ENCODE measurements at places on chromosomes 13 and 19. TPM values are rescaled to one million over a fixed set of nuclear protein-coding genes. Genes with fewer than 3 reads are reported as not detected.

The RASGRP4 gene
- 4.6 TPM for total RNA-seq

DNA sequence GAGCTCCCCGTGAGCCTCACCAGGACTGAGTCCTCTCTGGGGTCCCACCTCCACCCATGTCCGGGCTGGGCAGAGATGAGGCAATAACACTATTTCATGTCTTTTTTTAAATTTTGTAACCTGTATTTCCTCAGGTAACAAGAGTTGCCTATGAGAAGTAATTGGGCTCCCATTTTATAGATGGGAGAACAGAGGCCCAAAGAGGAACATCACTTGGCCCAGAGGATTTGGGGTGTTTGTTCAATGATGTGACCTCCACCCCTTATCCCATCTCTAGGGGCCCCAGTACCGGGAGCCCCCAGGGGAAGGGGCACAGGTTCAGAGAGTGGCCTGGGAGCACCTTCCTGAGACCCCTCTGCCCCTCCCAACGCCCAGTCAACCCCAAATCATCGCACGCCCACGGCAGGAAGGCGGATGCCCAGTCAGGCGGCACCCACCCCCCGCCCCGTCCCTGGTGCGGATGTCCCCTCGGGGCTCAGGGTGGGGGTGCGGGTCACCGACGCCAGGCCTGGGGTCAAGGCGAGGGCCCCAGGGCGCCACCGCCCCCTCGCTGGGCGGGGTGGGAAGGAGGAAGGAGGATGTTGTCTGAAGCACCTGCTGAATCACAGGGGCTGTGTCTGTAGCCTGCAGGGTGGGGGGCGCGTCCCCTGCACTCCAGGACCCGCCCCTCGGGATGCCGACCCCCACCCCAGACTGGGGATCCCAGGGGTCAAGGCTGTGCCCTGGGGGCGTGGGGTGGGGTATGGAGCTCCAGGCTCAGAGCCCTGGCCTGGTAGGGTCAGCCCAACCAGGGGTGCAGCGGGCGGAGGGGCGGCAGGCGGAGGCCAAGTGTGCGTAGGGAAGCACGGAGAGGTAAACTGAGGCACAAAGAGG is 9.0 kb upstream of the CIRBP start:
- no peaks in the 10 kb centered on the region for H3K27me3 ChIP-seq
- no peak for DNase-seq
- H3K4me3 ChIP-seq: no peak overlapping the region
- H3K4me1 ChIP-seq: peaks cover 87% of the 10 kb centered on the region
- H3K27ac ChIP-seq: peak overlapping the region; percentile 98

GRCh38 chr13:36915106-36915505 is 4.9 kb downstream of the SMAD9 start:
- no peak overlapping the region for H3K4me3 ChIP-seq
- H3K27ac ChIP-seq: no peak overlapping the region
- peaks cover 10% of the 10 kb centered on the region for H3K4me1 ChIP-seq
- H3K36me3 ChIP-seq: no peaks in the 10 kb centered on the region
- no peak for DNase-seq

DNA sequence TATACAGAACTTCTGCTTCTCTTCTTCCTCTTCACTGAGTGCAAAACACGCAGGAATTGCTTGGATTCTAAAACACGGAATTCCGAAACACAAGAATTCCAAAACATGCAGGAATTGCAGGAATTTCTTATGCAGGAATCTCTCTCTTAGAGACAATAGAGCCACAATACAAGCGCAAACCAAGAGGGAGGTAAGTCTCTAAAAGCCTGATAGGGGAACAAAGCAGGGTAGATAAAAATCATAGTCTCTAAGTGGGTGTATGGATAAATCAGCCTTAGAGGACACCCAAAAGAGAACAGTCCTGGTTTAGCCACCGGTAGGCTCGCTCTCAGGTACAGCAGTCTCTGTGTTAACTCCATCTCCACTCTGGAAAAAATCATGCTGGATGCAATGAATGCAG is 112.9 kb downstream of the LHFPL6 start:
- H3K27me3 ChIP-seq: no peaks in the 10 kb centered on the region
- no peak overlapping the region for H3K4me3 ChIP-seq
- no peak for DNase-seq

DNA sequence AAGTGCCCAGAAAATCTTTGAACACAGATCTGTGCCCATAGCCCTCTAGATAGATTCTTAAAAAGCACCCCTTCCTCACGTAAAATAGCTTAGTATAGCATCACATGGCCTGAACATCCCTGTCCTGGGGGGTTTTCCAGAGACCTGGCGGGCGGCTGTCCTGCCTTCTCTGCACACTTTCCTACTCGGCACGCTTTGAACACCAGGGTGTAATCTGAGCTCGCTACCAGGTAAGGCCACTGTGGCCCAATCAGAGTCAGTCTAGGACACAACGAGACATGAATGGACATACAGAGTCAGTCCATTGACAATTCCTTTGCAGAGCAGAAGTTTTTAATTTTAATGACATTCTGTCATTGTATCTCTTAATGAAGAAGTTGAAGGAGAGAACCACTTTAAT is 8.1 kb downstream of the CYP2A13 start:
- DNase-seq: no peak
- H3K36me3 ChIP-seq: no peaks in the 10 kb centered on the region
- H3K27ac ChIP-seq: no peak overlapping the region
- no peaks in the 10 kb centered on the region for H3K27me3 ChIP-seq
- H3K4me1 ChIP-seq: no peaks in the 10 kb centered on the region

- no peaks in the 10 kb centered on the region for H3K4me1 ChIP-seq
- no peak overlapping the region for H3K27ac ChIP-seq
- no peak overlapping the region for H3K4me3 ChIP-seq
- no peak for DNase-seq
- H3K27me3 ChIP-seq: no peaks in the 10 kb centered on the region
Observed at GRCh38 chr19:33422369-33423180, 49.1 kb downstream of the CEBPG start.

The GJB6 gene
- total RNA-seq: not detected

The PROZ gene
- total RNA-seq: not detected

The TYROBP gene
- total RNA-seq: 38.6 TPM

- no peak for DNase-seq
- peaks cover 85% of the 10 kb centered on the region for H3K4me1 ChIP-seq
- H3K36me3 ChIP-seq: no peaks in the 10 kb centered on the region
- H3K27ac ChIP-seq: peak overlapping the region; percentile 46
- H3K4me3 ChIP-seq: no peak overlapping the region
Observed at GRCh38 chr13:29578300-29579085, 17.0 kb downstream of the SLC7A1 start.

DNA sequence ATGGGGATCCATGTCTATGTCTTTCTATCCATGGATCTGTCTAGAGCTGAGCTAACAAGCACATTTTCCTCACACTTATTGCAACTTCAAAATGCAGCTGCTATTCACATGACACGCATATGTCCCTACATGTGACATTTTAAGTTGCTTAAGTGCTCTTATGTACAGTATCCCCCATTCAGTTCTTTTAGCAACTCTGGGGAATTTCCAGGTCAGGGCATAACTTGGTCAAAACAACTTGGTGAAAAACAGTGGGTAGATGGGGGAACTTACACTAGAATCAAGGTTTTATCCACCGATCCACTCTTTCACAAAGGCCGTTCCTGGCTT is 73.0 kb downstream of the COL4A1 start:
- H3K36me3 ChIP-seq: no peaks in the 10 kb centered on the region
- no peaks in the 10 kb centered on the region for H3K27me3 ChIP-seq
- H3K4me1 ChIP-seq: peaks cover 12% of the 10 kb centered on the region
- no peak for DNase-seq

DNA sequence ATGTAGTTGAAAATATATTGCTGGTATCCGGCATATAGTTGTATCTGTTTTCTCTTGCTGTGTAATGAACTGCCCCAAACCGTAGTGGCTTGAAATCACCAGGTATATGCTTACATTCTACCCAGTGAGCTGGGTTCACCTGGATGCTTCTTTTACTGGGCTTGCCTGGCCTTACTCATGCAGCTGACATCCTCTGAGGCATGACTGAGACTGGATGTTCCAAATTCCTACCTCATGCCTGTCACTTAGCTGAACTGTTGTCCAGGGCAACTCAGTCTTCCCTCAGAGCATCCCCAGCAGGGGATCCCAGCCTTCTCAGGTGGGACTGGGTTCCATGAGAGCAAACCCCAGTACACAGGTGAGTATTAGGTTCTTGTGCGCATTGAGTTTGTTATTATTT is 66.8 kb downstream of the IFT88 start:
- no peak for DNase-seq
- no peak overlapping the region for H3K4me3 ChIP-seq
- no peaks in the 10 kb centered on the region for H3K4me1 ChIP-seq
- H3K27me3 ChIP-seq: no peaks in the 10 kb centered on the region
- H3K36me3 ChIP-seq: no peaks in the 10 kb centered on the region

GRCh38 chr19:5156231-5156986 is 184.2 kb downstream of the PTPRS start:
- H3K36me3 ChIP-seq: no peaks in the 10 kb centered on the region
- H3K4me1 ChIP-seq: no peaks in the 10 kb centered on the region
- H3K27ac ChIP-seq: no peak overlapping the region
- no peak overlapping the region for H3K4me3 ChIP-seq
- no peak for DNase-seq

The IZUMO2 gene
- not detected for total RNA-seq

The NLRP9 gene
- total RNA-seq: not detected

The CGB1 gene
- total RNA-seq: not detected

DNA sequence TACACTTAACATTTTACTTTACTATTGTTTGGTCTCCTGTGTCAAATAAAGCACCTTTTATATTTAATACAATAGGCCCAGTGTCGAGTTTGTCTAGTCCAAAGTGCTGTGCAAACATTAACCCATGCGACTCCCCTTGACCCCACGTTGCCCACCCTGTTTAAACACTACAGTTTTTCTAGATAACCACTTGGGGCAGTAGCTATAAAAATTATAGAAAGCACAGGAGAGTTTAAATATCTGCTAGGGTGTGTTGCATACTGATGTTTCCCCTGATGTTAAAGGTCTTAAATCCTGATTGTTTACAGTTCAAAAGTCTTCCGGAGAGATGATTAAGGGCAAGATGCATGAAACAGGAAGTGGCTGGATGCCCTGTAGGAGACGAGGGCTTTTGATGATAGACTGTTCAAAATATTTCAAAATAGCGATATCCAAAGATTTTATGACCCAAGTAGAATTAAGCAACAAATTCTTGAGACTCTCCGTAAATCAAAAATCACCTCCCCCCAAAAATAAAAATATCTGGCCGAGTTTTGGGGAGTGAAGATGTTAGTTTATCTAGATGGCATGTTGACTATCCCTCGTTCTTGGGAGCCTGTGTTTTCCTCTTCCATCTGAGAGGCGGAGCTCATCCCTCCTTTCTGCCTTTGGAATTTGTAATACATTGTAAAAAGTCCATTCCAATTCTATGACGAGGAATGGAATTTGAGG is 167.1 kb downstream of the FGF9 start:
- no peak overlapping the region for H3K4me3 ChIP-seq
- no peaks in the 10 kb centered on the region for H3K27me3 ChIP-seq
- no peak overlapping the region for H3K27ac ChIP-seq
- H3K36me3 ChIP-seq: no peaks in the 10 kb centered on the region

DNA sequence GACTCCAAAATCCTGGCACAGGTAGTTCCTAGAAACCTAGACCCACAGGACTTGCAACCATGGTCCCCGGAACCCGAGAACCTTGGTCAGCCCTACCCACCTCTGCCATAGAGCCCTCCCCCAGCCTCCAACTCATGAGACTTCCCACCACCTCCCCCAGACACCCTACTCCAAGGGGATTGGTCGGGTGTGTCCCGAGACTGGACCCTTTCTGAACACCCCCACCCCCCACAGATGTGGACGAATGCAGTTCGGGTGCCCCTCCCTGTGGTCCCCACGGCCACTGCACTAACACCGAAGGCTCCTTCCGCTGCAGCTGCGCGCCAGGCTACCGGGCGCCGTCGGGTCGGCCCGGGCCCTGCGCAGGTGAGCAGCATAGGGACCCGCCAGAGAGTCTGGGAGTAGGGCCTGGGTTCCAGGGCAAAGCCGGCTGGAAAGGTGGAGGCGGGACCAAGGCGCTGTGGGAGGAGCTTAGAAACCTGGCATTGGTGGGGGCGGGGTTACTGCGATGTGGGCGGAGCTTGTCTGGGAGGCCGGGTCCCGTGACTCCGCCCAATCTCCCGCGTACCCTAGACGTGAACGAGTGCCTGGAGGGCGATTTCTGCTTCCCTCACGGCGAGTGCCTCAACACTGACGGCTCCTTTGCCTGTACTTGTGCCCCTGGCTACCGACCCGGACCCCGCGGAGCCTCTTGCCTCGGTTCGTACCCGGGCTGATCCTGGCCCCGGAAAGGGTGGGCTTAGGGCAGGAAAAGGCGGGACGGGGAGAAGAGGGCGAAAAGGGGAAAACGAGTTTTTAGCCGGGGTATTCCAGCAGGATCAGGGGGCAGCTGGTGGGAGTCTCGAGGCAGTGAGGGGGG is 11.9 kb downstream of the LTBP4 start:
- no peaks in the 10 kb centered on the region for H3K27me3 ChIP-seq
- H3K27ac ChIP-seq: no peak overlapping the region
- no peak overlapping the region for H3K4me3 ChIP-seq
- DNase-seq: peak; percentile 36
- H3K4me1 ChIP-seq: peaks cover 20% of the 10 kb centered on the region

- H3K4me3 ChIP-seq: no peak overlapping the region
- peak; percentile 82 for DNase-seq
- peaks cover 6% of the 10 kb centered on the region for H3K27me3 ChIP-seq
- H3K4me1 ChIP-seq: peaks cover 27% of the 10 kb centered on the region
- no peak overlapping the region for H3K27ac ChIP-seq
Observed at GRCh38 chr19:50427997-50428425, 4.7 kb upstream of the MYBPC2 start.

The ZNF649 gene
- total RNA-seq: 5.7 TPM

The FXYD1 gene
- 1.6 TPM for total RNA-seq

GRCh38 chr13:111640006-111640405 is 319.6 kb downstream of the TEX29 start:
- H3K36me3 ChIP-seq: no peaks in the 10 kb centered on the region
- H3K27me3 ChIP-seq: no peaks in the 10 kb centered on the region
- no peak overlapping the region for H3K4me3 ChIP-seq

- DNase-seq: no peak
- peaks cover 13% of the 10 kb centered on the region for H3K4me1 ChIP-seq
- no peaks in the 10 kb centered on the region for H3K27me3 ChIP-seq
- no peak overlapping the region for H3K27ac ChIP-seq
- peaks cover 2% of the 10 kb centered on the region for H3K36me3 ChIP-seq
Observed at GRCh38 chr19:7643031-7643415, 6.1 kb downstream of the STXBP2 start.

DNA sequence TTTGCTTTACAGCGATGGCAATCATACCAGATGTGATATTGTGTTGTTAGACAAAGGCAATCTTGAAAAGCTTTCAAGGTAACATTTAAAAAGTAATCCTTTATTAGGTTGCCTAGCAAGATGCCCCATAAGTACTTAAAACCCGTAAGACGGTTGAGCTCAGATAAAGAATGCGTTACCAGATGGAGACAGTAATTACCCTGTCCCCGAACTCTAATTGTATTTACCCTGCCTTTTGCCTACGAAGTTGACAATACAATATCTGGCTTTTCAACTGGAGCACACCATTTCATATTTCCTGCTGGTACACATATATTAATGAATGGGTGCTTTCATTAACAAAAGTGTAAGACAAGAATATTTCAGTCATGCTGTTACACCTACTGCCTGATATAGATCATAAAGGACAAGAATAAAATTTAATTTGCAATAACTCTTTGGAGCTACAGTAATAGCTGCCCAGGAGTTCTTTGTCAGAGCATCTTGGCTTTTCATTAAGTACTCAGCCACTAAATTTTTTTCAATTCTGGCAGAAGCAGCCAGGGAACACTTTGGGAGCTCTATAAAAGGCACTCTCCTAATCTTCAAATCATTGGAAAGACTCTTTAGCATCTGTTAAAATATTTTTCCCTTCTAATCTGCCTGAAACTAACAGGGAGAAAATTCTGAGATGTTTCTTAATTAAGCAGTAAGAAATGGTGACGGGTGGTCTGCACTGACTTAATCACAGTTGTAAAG is 63.8 kb downstream of the DCT start:
- DNase-seq: no peak

The OR4F17 gene
- total RNA-seq: not detected

All from body of pancreas (tissue), 4 donors.